ENCODE measurements at places on chromosomes 7 and 10.

DNA sequence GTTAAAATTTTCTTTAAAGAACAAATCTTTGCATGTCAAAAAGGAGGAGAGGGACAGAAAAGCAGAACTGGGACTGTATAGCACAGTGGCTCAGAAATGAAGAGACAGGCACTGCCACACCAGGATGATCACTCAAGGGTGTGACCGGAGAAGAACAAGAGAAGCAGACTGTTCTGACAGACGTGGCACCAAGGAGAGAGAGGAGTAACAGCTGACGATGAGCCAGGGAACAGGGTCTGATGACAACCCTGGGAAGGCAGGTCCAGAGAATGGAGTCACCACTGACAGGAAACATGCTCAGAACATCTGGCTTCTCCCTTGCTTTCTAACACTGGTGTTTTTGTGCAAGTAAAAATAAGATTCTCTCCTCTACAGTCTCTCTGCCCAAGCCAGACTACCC, 14.6 kb upstream of the VAX1 start:
- no peak for DNase-seq

GRCh38 chr7:24036033-24036412, 248.0 kb upstream of the NPY start:
- DNase-seq: no peak

DNA sequence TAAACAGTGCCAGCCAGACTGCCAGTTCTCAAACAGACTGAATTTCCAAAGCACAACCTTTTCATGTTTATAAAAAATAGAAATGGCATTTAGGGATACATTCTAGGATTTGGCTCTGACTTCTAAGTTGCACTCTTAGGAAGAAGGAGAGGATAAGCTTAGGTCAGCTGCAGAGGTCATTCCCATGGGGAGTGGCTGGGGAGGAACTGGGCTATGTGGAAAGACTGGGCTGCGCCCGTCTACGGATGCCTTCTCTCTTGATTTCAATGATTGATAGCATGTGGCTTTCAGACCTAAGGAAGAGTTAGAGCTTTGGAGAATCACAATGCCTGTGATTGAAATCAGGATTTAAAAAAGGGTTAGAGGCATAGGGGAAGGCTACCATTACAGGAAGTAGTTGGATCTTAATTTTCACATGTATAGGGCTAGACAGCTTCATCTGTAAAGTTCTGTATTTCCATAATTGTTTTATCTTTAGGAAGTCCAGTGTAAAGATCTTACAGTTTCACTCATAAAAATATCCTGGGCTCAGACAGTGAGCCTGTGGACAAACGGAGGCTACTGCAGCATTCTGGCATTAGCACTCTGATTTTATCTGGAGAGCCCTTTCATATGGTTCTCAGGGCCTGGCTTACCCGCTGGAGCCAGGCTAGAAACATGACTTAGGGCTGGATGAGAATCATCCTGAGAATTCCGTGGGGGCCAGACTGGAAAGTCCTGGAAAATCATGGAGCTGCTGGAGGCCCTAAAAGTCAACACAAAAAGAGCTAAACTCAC, 29.5 kb downstream of the NUDT5 start:
- no peak for DNase-seq

DNA sequence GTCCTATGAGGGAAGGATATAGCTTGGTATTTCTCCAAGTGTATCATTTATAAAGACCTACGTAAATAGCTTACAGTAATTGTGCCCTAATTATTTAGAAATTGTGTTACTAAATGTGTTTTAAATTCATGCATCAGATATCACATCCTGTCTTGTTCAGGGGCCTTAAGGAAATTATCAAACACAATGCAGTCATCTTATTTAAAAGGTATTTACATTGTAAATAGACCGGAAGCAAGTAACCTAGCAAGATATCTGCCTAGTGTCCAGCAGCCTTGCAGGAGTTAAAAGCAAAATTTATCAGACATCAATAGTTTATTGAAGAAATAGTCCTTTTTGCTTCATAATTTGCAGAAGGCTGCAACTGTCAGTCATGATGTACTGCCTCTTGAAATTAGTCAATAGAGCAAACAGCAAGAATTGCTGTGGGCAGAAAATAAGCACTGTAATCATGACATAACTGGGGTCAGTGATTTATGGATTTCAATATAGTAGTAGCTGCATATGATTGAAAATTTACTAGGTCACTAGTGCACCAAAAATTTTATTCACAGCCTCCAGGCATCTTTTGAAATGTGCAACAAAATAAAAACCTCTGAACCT, 23.1 kb downstream of the GLRX3 start:
- DNase-seq: no peak

Data from T-helper 9 cell (primary cell).